HS-27A (cell line): ENCODE measurements at places on chromosomes 12 and 14.

- DNase-seq, result no peak
These were observed 39.4 kb upstream of the FUT8 start for GRCh38 chr14:65373016-65373670.

- DNase-seq, result no peak
These were observed 32.3 kb downstream of the RPS29 start for GRCh38 chr14:49553892-49554291.

DNA sequence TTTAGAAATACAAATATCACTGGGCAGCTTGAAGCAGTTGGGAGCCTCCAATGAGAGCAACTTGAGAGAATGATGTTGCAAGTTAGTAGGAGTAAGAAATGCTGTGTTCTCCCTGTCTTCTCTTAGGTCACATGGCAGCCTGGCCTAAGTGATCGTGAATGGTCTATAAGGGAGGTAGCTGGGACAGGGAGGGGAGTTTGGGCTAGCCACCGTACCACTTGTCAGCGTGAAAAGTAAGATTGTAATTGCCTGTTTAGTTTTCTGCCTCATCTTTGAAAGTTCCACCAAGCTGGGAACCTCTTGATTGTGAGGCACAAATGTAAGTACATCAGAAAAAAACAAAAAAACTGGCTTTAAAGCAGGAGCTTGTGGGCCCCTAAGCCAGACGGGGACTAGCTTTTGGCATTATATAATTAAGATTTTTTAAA lies 36.4 kb downstream of the MDM2 start:
- no peak for DNase-seq

DNA sequence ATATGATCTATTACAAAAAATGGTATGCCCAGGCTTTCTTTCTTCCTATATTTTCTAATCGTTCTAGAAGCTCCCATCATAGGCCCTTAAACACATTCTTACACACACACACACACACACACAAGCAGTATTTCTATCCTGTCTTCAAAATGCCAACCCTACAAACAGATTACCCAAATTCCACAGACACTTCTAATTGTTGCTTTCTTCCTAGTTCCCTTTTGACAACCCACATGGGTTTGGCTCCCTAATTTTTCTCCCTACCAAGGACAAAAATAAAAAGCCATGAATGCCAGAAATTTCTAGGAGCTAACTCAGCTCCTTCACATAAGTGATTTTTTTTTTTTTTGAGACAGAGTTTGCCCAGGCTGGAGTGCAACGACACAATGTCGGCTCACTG lies 60.3 kb upstream of the NTF3 start:
- no peak for DNase-seq

DNA sequence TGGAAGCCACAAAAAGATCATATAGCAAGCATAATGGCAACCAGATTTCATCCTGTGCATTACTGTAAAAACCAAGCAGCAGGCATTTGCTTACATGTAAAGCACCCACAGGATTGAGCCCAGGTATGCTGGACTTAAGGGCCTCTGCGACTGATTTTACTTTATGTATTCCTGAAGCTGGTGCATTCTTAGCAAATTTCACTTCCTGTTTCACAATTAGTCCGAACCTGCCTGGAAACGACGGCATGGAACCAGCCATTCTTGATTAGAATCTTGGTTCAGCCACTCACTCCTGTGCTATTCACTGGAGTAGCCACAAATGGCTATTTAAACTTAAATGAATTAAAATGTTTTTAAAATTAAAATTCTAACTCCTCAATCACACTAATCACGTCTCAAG lies 239.2 kb downstream of the NUAK1 start:
- no peak for DNase-seq

DNA sequence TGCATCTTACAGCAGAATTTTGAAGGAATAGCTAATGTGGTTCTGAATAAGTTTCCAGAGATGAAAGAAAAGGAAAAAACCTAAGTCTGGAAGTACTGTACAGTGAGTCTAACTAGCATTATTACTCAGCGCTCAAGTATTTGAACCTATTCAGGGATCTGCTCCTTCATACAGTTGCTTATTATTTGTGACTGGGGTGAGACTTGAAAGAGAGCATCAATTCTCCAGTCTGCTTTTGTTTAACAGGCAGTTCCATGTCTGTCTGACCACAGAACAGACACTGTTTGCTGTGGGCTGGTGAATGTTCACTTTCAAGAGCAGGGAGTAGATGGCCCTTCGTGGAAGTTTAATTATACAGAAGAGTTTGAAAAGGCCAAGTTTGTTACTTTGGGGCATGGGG lies 9.3 kb downstream of the ETV6 start:
- no peak for DNase-seq

DNA sequence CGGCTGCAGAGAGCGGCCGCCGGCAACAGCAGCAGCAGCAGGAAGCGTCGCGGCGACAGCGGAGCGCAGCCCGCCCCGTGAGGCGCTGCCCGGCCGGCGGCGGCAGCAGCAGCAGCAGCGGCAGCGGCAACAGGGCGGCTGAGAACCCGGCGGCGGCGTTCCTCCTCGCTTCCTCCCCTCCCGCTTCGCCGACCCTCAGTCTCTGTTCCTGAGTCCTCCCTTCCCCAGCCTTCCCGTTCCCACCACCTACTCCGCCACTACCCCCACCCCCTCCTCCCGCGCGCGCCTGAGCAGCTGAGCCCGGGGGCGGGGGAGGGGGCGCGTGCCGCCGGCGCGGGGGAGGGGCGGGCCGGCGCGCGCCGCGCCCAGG lies 310 bp downstream of the BICDL1 start:
- no peak for DNase-seq
